T-helper 2 cell (primary cell): ENCODE measurements at places on chromosomes 3 and 15.

DNA sequence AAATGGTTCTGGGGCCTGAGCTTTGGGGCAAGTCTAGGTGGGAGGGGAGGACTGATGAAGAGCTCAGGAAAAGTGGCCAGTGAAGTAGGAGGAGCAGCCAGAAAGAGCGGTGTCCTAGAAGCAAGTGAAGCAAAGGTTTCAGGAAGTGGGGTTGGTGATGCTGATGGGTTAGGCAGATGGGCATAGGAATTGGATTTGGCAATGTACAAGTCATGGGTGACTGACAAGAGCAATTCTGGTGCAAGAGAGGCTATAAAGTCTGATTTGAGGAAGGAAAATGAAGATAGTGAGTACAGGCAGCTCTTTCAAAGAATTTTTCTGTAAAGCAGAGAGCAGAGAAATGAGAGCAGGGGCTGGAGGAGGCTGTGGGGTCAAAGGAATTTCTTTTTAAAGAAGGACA is 19.7 kb downstream of the ALPK3 start:
- no peak for DNase-seq

DNA sequence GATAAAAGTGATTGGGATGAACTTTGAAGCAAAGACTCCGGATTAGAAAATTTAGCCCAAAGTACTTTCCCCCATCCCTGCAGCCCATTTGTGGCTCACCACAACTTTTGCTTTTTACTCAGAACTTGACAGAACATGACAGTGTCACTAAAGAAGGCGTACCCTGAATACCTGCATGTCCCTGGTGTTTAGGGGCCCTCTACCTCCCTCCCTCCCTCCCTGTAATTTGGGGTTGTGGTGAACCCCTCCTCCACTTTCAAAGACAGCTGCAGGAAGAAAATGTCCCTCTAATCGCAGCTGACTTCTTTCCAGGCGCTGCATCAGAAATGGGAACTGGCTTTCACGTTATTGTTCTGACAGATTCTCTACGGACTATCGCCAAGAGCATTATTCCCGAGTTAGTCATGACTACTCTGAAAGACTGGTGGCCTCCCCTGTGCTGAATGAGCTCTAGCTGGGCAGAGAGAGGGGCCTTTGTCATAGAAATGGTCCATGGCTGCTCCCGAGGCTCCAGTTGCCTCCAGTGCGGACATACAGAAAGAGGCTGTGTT is 93.2 kb upstream of the ARHGEF3 start:
- DNase-seq, result no peak

DNA sequence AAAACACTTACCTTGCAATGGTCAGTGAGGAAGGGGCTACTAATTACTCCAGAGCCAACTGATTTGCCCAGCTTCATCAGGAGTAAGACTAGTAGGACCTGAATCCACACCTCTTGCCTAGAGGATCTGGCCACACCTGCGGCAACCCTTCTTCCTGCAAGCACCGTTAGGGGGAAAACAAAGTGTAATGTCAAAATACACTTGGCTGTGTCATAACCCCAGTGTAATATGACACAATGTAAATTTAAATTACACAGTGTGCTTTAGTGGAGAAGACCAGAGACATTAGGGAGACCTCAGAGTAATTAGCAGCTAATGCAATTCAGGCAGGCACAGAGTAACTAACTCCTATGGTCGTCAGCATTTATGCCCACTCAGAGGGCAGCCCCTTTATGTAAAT is 308.5 kb upstream of the ARRDC4 start:
- DNase-seq, result no peak

DNA sequence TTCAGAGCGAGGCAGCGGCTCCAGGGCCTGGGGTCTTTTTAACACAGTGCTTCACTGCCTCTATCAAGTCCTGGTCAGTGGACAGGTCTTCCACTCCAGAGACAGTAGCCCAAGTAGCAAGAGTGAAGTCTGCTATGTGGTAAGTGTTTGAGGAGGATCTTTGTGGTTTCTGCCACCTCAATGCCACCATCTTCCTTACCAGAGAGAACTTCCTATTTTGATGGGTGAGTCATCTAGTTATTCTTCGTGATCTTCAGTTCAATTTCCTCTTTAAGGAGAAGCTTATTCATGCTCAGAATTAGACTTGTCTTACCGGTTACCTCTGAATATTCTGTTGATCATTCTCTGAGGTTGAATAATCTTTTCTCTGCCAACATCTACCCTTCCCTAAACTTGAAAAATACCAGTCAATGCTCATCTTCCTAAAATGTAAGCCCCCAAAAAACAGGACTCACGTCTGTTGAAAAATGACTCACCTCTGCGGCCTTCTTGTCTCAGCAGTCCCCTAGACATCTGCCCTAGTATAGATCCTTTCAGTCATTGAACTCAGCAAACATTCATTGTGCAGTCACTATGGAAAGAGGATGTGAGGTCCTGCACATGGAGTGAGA is 32.2 kb upstream of the BCL6 start:
- no peak for DNase-seq
